ENCODE measurements at places on chromosomes 11 and 22.

DNA sequence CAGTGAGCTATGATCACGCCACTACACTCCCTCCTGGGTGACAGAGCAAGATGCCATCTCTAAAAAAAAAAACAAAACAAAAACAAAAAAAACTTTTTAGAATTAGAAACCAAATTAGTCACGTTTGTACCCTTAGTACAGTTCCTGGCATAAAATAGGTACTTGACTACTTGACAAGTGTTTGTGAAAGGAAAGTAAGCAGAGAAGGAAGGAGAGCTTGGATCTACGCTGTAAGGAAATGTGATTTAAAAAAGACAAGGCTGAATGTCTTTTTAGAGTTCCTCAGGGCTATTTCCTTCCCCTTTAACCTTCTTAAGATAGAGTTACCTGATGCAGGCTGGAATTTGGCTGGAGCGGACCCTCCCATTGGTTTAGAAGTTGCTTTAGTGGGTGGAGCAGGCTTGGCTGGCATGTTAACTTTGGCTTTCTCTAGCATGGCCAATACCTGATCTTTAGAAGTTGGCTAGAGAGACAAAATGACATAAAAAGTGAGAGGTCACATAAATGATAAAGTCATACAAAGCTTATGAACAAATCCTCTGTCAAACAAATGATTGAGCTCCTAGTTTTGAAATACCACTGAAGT is 50.7 kb downstream of the F2 start:
- DNase-seq = no peak

GRCh38 chr11:126992804-126993111 is 7.8 kb downstream of the KIRREL3 start:
- no peak for DNase-seq

GRCh38 chr22:19799322-19800190 is 39.0 kb downstream of the TBX1 start:
- DNase-seq = no peak

- no peak for DNase-seq
These were observed 24.6 kb downstream of the DAGLA start for GRCh38 chr11:61704838-61705237.

DNA sequence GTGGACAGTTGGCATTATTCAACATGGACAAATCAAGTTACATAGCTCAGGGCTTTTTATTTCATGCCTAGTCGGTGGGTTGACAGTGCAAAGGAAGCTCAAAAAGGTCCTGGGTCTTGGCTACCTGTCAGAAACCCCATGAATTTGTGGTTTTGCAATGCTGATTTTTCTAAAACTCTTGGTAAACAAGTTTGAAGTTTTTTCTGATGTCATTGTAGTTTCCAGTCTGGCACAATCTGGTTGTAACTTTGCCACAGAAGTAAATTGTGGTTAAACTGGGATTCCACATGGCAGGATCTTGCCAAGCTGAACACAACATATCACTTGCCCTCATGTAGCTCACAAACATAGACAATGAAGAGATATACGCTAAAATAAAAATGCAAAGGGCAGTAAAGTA is 100.8 kb downstream of the EHF start:
- no peak for DNase-seq
